ENCODE measurements at places on chromosomes 5 and 9.

- no peak for DNase-seq
Observed at GRCh38 chr9:93243112-93243511, 59.2 kb downstream of the WNK2 start.

DNA sequence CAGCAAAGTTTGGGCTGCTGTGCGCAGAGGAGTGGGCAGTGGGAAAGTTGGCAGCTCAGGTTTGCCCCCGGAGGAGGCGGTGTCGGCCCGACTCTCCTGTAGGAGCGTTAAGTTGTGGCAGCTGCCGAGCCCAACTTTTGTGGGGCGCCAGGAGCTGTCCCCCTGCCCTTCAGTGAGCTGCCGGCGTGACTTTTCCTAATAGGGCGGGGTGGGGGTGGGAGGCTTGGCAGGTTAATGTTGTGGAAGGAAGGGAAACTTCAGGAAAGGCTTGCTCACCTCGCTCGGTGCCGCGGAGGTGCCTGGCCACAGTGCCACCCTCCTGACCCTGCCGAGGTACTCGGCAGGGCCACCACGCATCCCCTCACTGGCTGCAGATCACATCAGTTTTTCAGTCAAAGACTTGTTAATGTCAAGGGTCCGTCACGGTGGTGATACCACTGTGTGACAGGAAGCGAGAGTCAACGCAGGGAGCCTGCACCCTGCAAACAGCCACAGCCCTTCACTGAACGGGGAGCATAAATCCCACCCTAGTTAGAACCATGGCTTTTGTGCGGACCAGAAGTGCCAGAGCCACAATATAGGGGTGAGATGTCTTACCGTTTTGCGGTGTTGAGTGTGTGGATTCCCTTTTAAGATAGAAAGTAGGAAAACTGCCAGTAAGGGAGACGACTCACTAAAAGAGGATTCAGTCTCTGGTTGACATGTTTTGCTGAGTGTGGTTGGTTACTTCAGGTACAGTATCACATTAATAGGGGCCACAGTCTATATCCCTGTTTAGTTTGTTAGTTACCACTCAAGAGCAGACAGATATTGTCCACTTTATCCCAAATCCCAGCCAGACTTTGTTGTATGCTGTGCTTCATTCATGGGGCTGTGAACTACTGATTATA lies 796 bp downstream of the LNPEP start:
- peak; percentile 18 for DNase-seq

- DNase-seq, result no peak
Observed at GRCh38 chr5:128491291-128491690, 46.8 kb downstream of the FBN2 start.

- peak; percentile 36 for DNase-seq
Observed at GRCh38 chr9:123349691-123350480, 6.1 kb upstream of the CRB2 start.

GRCh38 chr5:135097390-135097789 lies 63.4 kb upstream of the PITX1 start:
- DNase-seq, result no peak

DNA sequence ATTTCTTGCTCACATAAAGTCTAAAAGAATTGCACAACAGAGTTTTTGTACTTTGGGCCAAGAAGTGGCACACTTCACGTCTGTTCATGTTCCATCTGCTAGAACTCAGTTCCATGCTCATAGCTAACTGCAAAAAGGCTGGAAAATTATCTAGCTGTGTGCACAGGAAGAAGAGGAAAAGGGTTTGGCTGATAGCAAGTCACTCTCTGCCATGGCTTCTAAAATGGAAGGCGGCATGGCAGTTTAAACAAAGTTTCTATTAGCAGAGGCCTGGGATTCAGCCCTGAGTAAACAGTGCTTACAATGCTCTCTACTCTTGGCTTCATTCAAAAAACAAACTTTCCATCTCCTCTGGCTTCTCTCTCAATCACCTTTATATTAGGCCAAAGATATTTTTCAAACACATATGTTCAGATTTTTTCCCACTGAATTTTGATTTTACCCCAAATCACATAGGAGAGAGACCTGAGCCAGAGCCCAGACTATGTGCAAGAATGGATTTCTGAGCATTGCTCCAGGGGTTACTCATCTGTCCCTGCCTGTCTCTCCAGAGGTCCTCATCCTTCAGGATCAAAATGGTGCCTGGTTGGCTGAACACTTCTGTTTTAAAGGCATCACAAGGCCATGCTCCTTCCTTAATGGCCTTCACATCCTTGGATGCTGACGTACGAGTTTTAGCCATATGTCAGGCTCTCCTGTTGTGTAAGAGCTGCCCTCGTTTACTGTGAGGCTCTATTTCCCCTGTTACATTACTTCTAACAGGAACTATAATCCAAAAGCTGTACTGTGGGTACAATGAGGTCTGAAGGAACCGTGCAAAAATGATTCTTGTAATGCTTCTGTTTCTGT lies 226.6 kb downstream of the SAXO1 start:
- no peak for DNase-seq

GRCh38 chr5:135263022-135263668 lies 135.9 kb downstream of the MACROH2A1 start:
- DNase-seq, result no peak

DNA sequence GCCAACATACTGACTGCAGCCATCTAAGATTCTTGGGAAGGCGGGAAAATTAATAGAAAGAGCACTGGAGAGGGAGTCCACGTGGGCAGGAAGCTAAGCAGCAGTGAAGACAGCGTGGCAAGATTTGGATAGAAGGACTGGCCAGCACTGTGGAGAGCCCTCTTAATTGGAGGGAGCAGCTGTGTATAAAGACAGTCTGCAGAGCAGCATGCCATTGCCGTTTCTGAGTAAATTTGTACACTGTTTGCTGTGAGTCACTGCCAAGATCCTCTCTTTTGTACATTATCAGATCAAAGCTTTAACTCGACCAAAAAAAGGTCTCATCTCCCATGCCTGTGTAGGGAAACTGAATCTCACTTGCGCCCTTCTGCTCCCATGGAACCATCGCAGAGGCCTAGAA lies 45.3 kb downstream of the INSYN2B start:
- DNase-seq, result no peak

- DNase-seq, result no peak
Observed at GRCh38 chr5:14685757-14686156, 21.2 kb downstream of the OTULIN start.

- no peak for DNase-seq
Observed at GRCh38 chr5:74648835-74649293, 8.3 kb upstream of the ENC1 start.

GRCh38 chr5:11334404-11334803 lies 569.8 kb downstream of the CTNND2 start:
- DNase-seq, result no peak

- DNase-seq, result no peak
Observed at GRCh38 chr5:126864042-126864688, 87.2 kb downstream of the LMNB1 start.

DNA sequence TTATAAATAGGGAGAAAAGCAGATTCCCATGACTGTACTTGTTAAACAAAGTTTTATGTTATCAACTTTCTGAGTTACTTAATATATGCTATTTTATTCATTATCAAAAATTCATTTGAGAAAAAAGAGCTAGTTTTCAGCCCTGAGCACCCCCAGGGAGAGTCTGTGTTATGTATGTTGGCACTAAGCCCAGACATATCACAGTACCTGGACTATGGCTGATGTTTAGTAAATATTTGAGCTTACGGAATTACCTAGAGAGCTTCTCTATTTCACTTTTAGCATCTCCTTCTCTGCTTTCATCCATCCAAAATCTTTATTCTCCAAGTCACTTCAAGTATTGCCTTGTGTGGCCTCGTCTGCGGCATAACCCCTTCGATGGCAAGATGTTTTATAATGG lies 225.9 kb upstream of the PCSK5 start:
- no peak for DNase-seq
